ENCODE measurements at places on chromosomes 6 and 20. TPM values are rescaled to one million over a fixed set of nuclear protein-coding genes. Genes with fewer than 3 reads are reported as not detected.

The PRPH2 gene
- total RNA-seq = 0.50 TPM

The TAF4 gene
- 14.8 TPM for total RNA-seq

The FABP7 gene
- total RNA-seq = not detected

The BEND6 gene
- 2.0 TPM for total RNA-seq

The PAX1 gene
- total RNA-seq = not detected

The ANKEF1 gene
- total RNA-seq = 4.8 TPM

The PSORS1C1 gene
- total RNA-seq = 38.8 TPM
